ENCODE measurements at places on chromosomes 1 and 21.

- peak; percentile 75 for DNase-seq
Observed at GRCh38 chr1:68916221-68916902, 419.5 kb upstream of the DEPDC1 start.

- peak; percentile 66 for DNase-seq
Observed at GRCh38 chr1:158203693-158204457, 23.2 kb downstream of the CD1D start.

- no peak for DNase-seq
Observed at GRCh38 chr1:184941410-184941733, 32.9 kb downstream of the NIBAN1 start.

- DNase-seq, result no peak
Observed at GRCh38 chr1:175200678-175201521, 8.3 kb upstream of the KIAA0040 start.

DNA sequence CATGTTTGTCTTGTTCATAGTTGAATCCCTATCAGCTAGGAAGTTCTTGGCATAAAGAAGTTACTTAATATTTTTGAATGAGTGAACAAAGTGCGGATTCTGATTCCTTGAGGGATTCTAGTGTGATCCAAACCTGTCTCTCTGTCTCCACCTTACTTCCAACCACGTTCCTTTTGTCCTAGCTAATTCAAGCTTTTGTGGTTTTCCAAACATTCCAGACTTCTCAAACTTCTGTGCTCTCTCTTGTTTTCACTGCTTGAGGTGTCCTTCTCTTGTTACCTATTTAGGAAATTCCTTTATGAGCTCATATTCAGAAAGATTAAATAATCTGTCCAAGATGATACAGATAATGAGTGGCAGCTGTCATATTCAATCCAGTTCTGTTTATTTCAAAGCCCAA lies 353.2 kb downstream of the PTBP2 start:
- no peak for DNase-seq

- DNase-seq, result no peak
Observed at GRCh38 chr1:173496757-173497320, 19.7 kb downstream of the PRDX6 start.

All from Daoy (cell line).